ENCODE measurements at places on chromosomes 5 and 9.
A peak's percentile ranks its signal among the peaks of the same experiment; 100 is the strongest.

DNA sequence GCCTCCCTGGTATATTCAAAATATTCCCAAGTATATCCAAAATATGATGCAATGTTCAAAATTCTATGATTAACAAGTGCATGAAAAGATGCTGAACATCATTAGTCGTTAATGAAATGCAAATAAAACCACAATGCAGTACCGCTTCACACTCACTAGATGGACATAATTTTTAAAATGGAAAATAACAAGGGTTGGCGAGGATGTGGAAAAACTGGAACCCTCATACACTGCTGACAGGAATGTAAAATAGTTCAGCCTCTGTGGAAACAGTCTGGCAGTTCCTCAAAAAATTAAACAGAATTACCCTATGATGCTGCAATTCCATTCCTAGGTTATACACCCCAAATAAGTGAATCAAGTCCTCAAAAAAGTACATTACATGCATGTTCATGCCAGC lies 36.1 kb upstream of the MYOT start:
- DNase-seq, result no peak

DNA sequence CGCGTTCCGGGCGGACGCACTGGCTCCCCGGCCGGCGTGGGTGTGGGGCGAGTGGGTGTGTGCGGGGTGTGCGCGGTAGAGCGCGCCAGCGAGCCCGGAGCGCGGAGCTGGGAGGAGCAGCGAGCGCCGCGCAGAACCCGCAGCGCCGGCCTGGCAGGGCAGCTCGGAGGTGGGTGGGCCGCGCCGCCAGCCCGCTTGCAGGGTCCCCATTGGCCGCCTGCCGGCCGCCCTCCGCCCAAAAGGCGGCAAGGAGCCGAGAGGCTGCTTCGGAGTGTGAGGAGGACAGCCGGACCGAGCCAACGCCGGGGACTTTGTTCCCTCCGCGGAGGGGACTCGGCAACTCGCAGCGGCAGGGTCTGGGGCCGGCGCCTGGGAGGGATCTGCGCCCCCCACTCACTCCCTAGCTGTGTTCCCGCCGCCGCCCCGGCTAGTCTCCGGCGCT lies at the start of gene DAPK1:
Gene DAPK1 (plus strand): TSS at position 264 of the 442 bp plus-strand sequence. CDS start 1,211 bp downstream, outside the sequence.
- DNase-seq, result peak; percentile 53

DNA sequence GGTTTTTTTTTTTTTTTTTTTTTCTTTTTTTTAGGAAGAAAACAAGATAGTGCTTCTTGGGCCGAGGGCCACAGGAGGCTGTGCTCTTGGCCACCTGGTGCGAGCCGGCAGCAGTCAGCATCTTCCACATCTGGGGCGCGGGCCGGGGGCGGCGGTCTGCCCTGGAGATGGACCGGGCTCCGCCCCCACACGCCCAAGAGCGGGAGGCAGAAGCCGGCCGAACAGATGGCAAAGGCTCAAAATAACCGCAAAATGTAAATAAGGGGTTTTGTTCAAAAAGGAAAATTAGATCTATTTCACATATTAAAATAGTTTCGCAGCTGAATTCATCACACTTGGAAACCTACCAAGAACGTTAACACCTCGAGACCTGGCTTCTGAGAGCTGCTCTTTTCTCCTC lies 51.5 kb upstream of the UBAC1 start:
- no peak for DNase-seq

GRCh38 chr9:96418920-96419690 lies 935 bp upstream of the ZNF367 start:
- peak; percentile 73 for DNase-seq

DNA sequence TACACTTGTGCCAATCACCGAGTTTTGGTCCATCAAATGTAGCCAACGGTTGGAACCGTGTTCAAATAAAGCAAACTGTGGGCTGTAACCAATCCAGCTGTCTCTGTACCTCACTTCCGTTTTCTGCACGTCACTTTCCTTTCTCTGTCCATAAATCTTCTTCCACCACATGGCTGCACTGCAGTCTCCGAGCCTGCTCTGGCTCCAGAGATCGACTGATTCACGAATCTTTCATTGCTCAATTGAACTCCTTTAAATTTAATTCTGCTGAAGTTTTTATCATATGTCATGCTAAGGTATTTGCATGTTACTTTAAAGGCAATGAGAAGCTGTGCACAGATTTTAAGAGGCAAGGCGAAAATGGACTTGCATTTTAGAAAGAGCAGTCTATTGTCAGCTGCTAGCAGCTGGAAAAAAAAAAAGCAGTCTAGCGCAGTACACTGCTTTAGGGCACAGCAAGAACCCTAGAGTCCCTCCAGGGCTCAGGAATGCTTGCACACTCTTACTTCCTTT lies 13.2 kb downstream of the TTC39B start:
- no peak for DNase-seq
